ENCODE measurements at places on chromosomes 1 and 21.

GRCh38 chr1:12458571-12458970 is 159.4 kb downstream of the DHRS3 start:
- no peak for DNase-seq

- DNase-seq, result no peak
Measured at GRCh38 chr1:109624201-109625010, 4.8 kb downstream of the AMPD2 start.

- DNase-seq, result peak; percentile 61
Measured at GRCh38 chr1:199759268-199759730, 268.2 kb upstream of the NR5A2 start.

- no peak for DNase-seq
Measured at GRCh38 chr1:66476774-66477173, 57.2 kb upstream of the SGIP1 start.

- no peak for DNase-seq
Measured at GRCh38 chr1:5594056-5594956, 397.9 kb downstream of the NPHP4 start.

DNA sequence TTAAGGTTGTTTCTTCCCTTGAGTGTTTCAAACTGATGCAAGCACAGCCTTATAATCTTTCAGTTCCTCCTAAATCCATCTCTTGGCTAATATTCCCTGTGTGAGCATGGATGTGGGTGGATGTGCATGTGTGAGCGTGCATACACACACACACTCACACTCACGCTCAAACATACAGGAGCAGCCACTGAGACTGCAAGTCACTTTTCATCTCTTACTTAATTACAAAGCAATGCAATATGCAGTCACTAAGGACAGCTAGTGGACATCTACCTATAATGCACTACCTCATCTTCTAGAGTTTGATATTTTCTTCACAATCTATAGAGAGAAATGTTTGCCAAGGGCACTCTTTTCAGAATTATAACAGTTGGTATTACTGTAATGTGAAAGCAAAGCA is 1.4 kb downstream of the ESRRG start:
- DNase-seq, result no peak

GRCh38 chr1:179953974-179954492 is 577 bp upstream of the CEP350 start:
- peak; percentile 44 for DNase-seq

DNA sequence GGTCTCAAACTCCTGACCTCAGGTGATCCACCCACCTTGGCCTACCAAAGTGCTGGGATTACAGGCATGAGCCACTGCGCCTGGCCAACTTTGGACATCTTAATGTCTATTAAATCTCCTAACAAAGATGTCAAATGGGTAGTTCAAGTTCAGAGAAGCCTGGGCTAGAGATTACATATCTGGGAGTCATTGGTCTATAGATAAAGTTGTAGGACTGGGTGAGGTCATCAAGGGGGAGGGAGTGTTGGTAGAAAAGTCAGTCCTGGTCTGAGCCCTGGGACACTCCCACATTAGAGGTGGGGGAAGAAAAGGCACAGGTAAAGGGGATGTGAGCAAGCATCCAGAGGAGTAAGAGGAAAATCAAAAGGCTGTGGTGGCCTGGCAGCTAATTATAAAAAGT is 6.6 kb downstream of the UBIAD1 start:
- no peak for DNase-seq

- DNase-seq, result no peak
Measured at GRCh38 chr1:212225416-212225815, 59.8 kb upstream of the PPP2R5A start.

DNA sequence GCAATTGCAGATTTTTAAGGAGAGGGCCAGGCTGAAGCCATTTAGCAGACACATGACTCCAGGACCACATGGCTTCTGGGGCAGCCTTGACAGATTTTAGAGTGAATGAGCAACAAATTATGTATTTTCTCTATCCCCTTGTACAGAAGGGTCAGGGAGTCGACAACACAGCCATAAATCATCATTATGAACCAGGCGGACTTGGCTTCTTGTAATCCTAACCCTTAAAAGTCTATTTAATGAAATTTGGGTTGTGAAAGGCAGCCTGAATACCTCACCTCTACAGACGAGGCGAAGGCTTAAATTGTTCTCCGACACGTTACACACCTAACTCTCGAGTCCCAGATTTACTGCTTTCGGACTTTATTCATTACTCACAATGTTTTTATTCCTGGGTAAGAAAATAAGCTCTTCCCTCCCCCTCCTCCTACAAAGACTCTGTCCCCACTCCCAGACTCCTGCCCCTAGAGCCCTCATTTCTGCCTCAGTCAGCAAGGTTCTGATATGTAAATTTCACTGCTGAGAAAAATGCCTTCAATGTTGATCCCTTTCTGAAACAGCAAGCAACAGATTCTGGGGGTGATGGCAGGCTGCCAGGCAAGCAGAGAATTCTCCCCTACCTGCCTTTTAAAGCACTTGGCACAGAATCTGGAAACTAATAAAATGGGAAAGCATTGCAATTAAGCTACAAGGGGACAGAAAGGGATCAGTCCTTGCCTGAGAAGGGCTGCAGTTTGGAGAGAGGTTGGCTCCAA is 51.6 kb downstream of the PLPP3 start:
- DNase-seq, result peak; percentile 48

GRCh38 chr1:66315671-66316070 is 218.3 kb upstream of the SGIP1 start:
- no peak for DNase-seq

- DNase-seq, result no peak
Measured at GRCh38 chr1:211577277-211577818, 1.6 kb downstream of the SLC30A1 start.

DNA sequence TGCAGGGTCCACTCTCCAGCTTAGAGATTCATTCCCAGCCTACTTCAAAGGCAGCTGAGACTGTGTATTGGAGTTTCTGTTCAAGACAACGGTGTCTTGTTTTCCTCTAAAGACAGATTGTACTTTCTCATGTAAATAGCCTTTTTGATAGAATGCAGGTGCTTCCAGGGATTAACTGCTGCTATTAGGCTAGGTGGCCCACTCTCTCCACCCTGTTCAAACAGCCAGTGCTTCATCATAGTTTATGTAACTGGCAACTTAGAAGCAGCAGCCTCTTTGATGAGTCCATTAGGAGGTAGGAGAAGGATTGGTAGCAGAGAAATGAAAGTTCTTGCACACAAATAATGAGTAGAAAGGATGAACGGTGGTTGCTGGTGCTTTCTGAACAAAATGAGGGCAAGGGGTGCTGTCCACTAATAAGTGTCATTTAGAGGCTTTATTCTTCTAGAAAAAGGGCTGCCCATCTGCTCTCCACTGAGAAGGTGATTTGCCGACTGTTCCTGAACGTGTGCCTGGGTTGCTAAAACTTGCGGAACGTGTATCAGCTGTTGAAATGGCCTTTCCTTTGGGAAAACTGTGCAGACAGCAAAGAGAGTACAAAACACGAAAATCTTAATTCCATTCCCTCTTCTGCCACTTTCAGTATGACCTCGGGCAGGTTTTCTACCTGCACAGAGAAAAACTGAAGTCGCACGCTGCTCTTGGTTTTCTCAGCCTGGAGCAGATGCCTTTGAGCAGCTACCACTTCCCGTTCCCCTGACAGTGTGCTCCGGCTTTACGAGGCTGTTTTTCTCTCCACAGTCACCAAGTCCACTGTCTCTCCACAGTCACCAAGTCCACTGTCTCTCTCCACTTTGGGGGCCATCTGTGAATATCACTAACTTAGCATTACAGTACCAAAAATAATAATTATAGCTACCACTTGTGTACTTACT is 228.9 kb downstream of the KIF26B start:
- DNase-seq, result no peak

GRCh38 chr1:174800216-174800851 is 199.4 kb upstream of the CACYBP start:
- peak; percentile 14 for DNase-seq

DNA sequence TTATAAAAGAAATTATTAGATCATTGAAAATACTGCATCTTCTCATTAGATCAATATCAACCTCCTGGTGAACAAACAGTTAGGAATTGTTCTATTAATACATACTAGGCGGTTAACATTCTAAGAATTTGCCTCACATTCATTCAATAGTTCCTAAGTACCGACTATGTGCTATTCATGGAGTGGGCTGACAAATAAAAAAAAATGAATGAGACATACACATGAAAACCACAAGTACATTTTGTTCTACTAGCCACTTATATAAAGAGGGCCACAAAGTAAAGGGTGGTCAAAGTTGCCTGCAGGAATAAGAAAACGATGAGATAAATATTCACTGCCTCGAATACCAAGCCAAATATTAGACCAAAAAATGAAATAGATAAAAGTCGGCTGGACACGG is 294.4 kb downstream of the SDCCAG8 start:
- DNase-seq, result peak; percentile 70

GRCh38 chr21:42744520-42745445 is 91.4 kb downstream of the PDE9A start:
- DNase-seq, result no peak

Data from foreskin fibroblast (primary cell).